ENCODE measurements at places on chromosomes 11 and 22. TPM values are rescaled to one million over a fixed set of nuclear protein-coding genes. Genes with fewer than 3 reads are reported as not detected.

Gene LRP5
- 38.6 TPM for total RNA-seq

Gene OR51B5
- not detected for total RNA-seq

Gene BTBD18
- total RNA-seq: not detected

Gene GRAP2
- not detected for total RNA-seq

Gene SCARF2
- 21.0 TPM for total RNA-seq

Gene DRD2
- total RNA-seq: not detected

Gene RPS19BP1
- 48.0 TPM for total RNA-seq

Gene FOLR1
- total RNA-seq: not detected

Gene FBXO3
- 30.1 TPM for total RNA-seq

Gene AMOTL1
- 47.8 TPM for total RNA-seq

Gene PTPRJ
- total RNA-seq: 14.1 TPM

Gene CALCA
- not detected for total RNA-seq

Gene NAALAD2
- total RNA-seq: 0.35 TPM

Gene IGLL1
- not detected for total RNA-seq

Gene C1QTNF4
- 0.08 TPM for total RNA-seq

Gene CRYBB2
- total RNA-seq: not detected

Gene PDGFB
- total RNA-seq: 13.7 TPM

Gene ISX
- not detected for total RNA-seq

Gene KCNK4
- total RNA-seq: not detected

Gene APOA4
- not detected for total RNA-seq

Gene HARBI1
- total RNA-seq: 3.2 TPM

Gene PKDREJ
- not detected for total RNA-seq

Gene SLC22A8
- total RNA-seq: not detected

Gene ART5
- total RNA-seq: not detected

Gene TBX1
- total RNA-seq: not detected

Gene CARD18
- not detected for total RNA-seq

Gene VSIG10L2
- total RNA-seq: not detected

Gene BIK
- total RNA-seq: not detected

Gene SLC25A18
- total RNA-seq: not detected

Gene ZNF215
- 1.3 TPM for total RNA-seq

Gene CTTN
- 352 TPM for total RNA-seq

Gene OR52H1
- total RNA-seq: 0.38 TPM

Gene TECTA
- total RNA-seq: 0.38 TPM

Gene OR5AR1
- not detected for total RNA-seq

Gene F2
- total RNA-seq: not detected

Gene CBLIF
- total RNA-seq: not detected

Gene MRGPRX3
- total RNA-seq: not detected

Gene SYT9
- not detected for total RNA-seq

All from smooth muscle cell of the coronary artery (primary cell).